ENCODE measurements at places on chromosomes 7 and 10.

GRCh38 chr7:26815426-26815825 is 49.0 kb downstream of the SKAP2 start:
- DNase-seq = no peak

- DNase-seq = no peak
These were observed 8.3 kb upstream of the GDF10 start for GRCh38 chr10:47291682-47292081.

DNA sequence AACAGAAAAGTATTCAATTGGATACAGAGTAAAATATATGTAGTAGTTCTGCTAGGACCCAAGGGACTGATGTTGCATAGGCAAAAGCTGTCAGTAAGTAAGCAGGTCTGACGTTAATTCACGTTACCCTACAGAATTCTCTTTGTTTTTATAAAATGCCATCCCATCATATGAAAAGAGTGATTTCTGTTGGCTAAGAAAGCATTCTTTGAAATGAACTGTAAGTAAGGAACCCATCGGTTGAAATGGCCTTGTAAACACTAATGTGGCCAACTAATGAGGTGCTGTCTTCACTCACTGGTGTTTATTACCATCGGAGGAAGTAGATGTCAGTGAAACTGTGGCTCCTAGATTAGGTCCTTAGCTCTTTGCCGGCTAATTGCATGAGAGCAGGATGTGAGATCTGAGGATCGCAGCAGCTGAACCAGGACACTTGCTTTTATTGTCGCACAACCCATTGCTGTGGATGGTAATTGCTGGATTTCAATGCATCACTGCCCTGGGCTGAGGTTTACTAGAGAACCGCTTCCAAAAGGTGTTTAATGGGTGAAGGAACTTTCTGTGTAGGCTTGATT is 49.5 kb downstream of the UBE3C start:
- no peak for DNase-seq

DNA sequence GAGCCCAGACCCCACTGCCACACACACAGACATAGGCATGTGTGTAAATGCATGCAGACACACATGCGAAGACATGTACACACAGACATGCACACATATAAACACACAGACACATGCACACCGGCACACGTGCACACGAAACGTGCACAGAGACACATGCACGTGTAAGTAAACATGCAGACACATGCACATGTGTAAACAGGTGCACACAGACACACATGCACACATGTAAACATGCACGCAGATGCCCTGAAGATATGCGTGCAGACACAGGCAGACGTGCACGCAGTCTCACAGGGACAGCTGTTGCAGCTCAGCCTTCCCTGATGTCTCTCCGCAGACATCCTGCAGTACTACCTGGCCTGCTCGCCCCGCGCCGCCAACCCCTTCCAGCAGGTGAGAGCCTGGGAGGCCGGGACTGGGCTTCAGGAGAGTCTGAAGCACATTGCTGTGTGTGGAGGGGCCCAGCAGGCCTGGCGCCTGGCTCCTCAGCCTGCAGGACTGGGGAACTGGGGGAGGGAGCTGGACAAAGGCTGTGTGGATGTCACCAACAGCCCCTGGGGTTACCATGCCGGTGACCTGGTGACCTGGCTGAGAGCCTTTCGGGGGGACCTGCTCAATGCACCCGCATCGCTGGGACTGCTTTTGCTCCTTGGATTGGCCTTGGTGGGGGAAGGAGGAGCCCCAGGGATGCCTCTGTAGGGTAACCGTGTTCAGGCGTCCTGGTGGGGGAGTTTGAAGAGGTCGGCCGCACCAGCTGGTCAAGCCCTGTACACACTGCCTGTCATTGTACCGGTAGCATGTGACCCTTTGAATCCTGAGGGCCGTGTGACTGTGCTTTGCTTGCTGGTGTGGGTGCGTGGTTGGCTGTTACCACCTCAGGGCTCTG is 20.3 kb downstream of the TTYH3 start:
- DNase-seq = no peak

GRCh38 chr10:125151553-125152449 is 8.6 kb downstream of the CTBP2 start:
- DNase-seq = no peak

GRCh38 chr10:76265441-76266113 is 834.2 kb downstream of the LRMDA start:
- DNase-seq = no peak
